ENCODE measurements at places on chromosomes 12 and 14.

DNA sequence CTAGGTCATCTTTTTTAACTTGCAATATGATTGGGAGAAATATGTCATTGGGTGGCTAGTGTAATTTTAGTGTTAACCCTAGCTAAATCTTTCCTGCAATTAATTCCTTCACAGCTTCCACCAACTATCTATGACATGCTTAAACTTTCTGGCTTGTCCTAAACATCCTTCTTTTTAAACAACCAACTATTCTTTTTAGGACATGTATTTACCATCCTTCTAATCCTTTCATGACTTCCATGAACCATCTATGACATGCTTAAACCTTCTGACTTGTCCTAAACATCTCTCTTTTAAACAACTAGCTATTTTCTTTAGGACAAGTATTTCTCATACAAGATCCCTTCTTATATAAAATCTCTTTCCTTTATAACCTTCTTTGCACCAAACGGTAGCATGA is 179.6 kb upstream of the PDZRN4 start:
- no peak for DNase-seq

GRCh38 chr14:52051871-52052270 is 17.0 kb downstream of the NID2 start:
- no peak for DNase-seq

GRCh38 chr12:123442774-123443173 is 6.3 kb upstream of the RILPL2 start:
- no peak for DNase-seq

DNA sequence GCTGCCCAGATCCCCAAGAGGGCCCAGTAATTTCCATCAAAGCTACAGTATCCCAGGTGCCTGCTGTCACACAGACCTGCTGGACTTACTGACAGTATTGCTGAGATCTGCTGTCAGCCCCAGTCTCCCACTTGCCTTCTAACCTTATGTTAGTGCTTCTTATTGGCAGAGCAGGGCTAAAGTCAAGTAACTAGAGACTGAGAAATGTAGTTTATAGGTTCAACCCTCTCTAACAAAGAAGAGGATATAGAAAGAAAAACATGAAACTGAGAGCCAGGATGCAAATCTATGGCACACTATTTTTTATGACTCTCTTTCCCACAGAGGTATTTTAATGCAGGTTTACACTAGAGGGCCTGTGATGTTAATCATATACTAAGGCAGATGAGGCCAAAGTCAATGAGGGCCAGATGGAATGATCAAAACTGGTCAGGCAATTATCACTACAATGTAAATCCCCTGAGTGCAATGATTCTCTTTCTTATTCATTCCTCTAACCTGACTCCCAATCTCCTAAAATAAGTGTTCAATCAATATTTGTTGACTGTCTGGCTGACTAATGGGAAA is 781.9 kb downstream of the VRK1 start:
- DNase-seq, result no peak

DNA sequence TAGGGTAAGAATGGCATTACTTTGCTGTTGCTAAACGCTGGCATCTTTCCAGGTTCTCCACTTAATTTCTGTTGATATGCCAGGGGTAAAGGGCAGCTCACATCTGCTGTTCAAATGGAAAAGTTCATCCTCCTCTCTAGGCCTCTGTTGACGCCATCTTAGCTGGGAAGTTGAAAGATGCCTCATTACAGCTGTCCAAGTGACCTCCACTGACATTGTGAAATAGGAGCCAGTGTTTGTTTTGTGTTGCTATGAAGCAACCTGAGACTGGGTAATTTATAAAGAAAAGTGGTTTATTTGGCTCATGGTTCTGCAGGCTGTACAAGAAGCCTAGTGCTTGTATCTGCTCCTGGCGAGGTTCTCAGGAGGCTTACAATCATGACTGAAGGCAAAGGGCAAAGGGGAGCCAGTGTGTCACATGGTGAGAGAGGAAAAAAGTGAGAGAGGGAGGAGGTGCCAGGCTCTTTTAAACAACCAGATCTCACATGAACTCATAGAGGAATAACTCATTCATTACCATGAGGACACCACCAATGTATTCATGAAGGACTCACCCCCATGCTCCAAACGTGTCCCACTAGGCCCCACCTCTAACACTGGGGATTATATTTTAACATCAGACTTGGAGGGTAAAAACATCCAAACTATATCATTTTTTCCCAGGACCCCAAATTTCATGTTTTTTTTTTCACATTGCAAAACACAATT is 3.2 kb upstream of the ADAM21 start:
- no peak for DNase-seq

GRCh38 chr14:69637503-69638031 is 26.2 kb downstream of the SUSD6 start:
- no peak for DNase-seq

DNA sequence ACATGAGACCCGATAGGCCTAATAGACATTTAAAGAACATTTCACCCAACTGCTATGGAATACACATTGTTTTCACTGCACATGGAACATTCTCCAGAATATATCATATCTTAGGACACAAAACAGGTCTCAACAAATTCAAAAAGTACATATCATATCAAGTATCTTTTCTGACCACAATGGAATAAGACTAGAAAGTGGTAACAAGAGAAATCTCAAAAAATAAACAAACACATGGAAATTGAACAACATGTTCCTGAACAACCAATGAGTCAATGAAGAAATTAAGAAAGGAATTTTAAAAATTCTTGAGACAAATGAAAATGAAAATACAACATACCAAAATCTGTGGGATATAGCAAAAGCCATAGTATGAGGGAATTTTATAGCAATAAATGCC is 208.1 kb downstream of the PTPRO start:
- no peak for DNase-seq

DNA sequence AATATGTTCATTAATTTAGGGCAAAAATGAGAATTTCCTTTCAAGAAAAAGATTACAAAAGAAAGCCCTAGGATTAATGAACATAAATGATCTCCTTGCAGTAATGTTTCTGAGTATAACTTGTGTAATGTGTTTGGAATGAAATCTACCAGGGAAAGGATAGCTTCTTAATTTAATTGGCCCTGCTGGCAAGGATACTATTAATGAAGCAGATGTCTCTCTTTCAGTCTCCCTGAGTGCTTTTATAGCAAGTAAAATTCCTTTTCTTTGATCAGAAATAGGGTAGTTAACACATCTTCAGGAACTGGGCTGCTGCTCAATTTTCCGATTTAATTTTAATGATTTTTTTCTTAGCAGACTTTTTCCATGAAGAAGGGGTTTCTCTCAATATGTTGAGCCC is 379.4 kb upstream of the PDE3A start:
- no peak for DNase-seq

DNA sequence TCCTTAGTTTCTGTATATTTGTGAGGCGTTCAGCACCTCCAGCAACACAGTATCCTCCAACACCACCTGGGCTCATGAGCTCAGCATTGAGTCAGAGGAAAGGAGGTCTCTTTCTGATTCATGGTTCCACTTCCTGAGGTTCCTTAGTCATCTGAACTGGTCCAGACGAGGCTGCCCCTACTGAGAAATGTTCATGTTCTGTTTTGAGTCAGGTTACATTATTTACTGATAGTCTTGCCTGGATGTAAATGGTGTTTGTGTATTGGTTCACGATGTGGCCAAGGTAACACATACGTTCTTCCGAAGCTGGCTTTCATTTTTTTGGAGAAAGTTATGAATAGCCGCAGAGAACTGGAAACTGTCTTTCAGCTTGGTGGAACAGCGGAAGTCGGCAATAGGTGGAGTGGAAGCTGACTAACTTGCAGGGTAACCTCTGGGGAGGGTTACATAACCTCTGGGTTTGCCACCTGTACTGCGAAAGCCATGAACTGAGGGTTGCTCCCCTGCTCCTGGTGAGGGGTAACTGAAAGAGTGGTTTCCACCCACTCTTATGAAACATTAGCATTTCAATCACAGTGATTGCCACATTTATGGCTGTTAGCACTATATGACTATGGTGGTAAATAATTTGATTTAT is 42.2 kb upstream of the MANSC4 start:
- peak; percentile 56 for DNase-seq

GRCh38 chr14:51576879-51577278 is 74.8 kb upstream of the FRMD6 start:
- DNase-seq, result no peak

GRCh38 chr14:64700894-64701293 is 3.3 kb upstream of the PLEKHG3 start:
- DNase-seq, result peak; percentile 2

- DNase-seq, result no peak
These were observed 79.2 kb upstream of the PAWR start for GRCh38 chr12:79769860-79770485.

- DNase-seq, result no peak
These were observed 176.6 kb downstream of the TRHDE start for GRCh38 chr12:72448805-72449204.

DNA sequence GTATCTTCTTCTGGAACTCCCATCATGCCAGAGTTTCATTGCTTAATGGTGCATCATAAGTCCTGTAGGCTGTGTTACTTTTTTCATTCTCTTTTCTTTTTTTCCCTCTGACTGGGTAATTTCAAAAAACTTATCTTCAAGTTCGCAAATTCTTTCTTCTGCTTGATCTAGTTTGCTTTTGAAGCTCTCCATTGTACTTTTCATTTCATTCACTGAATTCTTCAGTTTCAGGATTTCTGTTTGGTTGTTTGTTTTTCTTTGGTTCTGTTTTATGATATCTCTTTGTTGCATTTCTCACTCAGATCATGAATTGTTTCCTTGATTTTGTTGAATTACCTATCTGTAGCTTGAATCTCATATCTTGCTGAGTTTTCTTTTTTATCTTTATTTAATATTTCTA is 83.3 kb upstream of the PRMT8 start:
- no peak for DNase-seq

DNA sequence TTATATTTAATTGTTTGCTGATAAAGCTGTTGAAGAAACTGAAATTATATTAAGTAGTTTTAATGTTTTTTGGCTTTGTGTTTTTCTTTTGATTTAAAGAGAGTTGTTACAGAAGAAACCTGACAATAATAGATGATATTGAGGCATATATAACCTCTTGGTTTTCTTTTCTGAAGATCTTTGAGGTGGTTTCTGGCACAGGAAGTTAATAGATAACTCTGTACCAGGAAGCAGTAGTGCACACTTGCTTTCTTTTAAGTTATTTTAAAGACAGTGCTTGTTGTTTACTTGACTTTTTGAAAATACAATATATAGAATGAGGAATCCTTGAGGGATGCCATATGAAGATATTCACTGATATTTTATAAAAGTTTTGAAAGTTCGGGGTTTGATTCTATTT is 209.0 kb upstream of the FBXO33 start:
- DNase-seq, result no peak

- no peak for DNase-seq
These were observed 491 bp upstream of the CLEC6A start for GRCh38 chr12:8455271-8455670.

DNA sequence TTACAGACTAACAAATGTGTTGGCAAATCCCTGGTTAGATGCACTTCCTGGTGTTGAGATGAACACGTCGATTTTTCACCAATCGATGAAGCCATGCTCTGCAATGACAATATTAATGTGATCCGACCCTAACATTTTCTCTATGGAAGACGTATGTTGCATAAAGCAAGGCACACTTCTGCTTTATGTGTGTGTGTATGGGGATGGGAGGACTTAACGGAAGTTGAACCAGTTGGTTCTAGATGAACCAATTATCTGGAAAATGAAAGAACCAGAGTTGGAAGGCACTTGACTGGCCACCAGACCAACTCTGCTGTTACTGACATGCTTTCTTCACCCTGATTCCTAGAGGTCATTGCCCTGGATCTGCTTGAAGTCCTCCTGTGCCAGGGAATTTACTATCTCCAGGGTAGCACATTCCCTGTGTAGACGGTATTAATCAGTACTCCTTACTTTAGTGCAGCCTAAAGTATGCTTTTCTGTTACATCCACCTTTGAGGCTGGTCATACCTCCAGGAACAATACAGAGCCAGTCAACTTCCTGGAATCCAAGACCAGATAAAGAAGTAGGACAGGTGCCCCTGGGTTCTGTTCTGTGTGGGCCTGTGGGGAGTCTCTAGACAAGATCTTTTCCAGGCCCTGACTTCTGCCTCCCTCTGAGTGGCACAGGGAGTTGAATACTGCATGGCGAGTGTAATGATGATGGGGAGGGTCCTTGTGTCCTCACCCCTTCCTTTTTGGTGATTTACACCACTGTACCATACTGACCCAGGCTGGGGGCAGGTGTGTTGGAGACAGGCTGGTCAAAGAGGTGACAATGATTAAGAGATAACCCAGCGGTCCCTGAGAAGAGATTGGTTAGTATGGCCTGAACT is 4.1 kb downstream of the SDR39U1 start:
- no peak for DNase-seq

- DNase-seq, result no peak
These were observed 248.6 kb downstream of the EGLN3 start for GRCh38 chr14:33702293-33702692.

DNA sequence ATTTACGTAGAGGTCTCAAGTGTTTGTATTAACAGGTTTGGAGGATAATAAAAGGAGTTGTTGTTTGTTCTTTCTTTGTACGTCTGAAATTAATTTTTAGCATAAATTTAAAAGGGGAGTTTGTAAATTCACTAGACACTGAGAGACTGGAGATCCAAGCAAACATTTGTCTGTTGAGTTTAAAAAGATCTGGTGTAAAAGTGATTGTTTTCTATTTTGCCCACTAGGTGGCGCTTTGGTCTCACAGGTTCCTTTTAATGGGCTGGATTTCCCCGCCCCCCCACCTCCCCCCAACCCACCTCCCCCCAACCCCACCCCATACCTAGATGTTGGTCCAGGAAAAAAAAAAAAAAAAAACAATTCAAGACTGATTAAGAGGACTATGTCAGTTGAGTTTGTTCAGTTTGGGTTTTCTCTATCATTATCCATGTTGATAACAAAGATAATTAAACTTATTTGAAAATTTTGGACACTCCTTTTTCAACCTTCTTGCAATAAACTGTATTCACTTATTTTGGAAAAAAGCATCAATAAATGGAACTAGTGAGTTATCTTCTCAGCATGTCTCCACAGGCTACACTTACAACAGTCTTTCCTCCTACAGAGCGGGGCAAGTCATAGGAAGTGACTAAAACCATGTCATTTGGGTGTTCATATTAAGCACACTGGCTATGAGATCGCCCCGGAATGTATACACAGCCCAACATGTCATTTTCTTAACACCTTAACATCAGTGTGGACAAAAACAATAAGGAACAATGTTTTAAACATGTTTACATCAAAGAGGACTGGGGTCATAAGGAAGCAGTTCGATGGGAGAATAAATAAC is 841.1 kb downstream of the NRXN3 start:
- peak; percentile 65 for DNase-seq

GRCh38 chr12:68580911-68581310 is 29.8 kb upstream of the RAP1B start:
- no peak for DNase-seq
